Retina (tissue), 1 donor: ENCODE measurements at places on chromosomes 6 and 20.

DNA sequence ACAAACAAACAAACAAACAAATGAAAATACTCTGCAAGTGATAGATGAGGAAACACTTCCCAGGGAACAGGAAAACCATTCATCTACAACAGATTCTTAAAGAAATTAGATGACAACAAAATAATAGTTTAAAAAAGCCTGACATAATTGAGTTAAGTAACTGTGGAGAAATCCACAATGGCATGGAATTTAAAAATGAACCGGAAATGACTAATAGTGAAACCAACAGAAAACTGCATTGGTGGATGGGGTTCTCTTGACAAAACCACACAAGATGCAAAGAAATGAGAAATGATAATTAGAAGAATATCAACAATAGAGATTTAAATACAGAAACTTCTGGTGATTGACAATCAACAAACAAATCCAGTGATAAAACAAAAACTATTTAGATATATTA, 785.6 kb downstream of the QKI start:
- no peak for DNase-seq

DNA sequence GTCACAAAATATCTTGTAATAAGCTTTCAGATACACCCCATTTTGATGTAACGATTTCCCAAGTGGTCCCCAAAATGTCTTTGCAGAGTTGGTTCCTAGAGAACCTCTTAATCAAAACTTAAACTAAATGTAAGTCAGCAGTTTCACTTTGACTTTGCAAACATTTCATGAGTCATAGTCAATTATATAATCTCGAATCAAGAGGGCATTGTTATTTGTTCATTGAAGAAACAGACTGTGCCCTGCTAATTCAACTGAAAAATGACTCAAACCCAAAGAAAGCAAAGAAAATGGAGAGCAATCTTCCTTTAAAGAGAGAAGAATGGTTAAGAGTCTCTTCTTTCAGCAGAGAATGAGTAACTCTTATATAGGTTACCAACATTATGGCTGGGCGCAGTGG, 58.3 kb downstream of the IPCEF1 start:
- DNase-seq, result no peak

DNA sequence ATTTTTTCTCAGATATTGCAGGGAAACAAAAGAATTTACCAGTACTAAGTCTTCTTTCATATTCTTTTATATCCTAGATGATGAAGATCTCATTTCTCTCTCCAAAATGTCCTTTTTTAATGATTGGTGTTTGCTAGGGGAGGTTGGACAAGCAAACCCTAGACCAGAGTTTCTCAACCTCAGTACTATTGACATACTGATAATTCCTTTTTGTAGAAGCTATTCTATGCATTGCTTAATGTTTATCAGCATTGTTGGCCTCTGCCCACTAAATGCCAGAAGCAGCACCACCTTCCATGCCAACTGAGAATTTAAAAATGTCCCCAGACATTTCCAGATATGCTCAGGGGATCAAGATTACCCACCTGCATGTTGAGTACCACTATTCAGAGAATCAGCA, 14.4 kb upstream of the TFAP2B start:
- DNase-seq, result no peak

GRCh38 chr6:145498425-145498824, 236.9 kb downstream of the EPM2A start:
- no peak for DNase-seq

DNA sequence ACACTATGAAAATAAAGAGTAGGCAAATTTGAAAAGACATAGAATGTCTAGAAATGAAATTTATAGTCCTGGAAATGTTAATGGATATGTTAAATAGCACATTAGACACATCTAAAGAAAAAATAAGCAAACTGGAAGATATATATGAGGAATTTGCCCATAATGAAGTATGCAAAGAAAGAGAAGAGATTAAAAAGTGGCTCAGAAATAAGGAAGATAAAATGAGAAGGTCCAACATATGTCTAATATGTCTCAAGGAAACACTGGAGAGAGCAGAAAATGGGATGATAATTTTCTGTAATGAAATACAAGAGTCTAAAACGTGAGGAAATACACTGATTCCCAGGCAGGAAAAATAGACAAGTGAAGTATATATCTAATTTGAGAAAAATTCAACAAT, 36.6 kb upstream of the ARID1B start:
- DNase-seq, result no peak

DNA sequence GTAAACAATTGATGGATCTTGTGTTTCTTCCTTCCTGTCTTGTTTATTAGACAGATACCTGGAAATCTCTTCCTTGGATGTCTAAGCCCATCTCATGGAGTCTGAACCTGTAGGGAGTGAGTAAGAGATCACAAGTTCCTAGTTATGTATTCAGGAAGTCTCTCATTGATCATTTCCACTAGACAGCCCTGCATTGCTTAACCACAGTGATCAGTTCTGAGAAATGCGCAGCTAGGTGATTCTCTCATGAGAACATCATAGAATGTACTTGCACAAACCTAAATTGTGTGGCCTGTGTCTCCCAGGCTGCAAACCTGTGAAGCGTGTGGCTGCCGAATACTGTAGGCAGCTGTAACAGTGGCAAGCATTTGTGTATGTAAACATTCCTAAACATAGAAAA, 39.1 kb downstream of the FAM120B start:
- DNase-seq, result no peak

DNA sequence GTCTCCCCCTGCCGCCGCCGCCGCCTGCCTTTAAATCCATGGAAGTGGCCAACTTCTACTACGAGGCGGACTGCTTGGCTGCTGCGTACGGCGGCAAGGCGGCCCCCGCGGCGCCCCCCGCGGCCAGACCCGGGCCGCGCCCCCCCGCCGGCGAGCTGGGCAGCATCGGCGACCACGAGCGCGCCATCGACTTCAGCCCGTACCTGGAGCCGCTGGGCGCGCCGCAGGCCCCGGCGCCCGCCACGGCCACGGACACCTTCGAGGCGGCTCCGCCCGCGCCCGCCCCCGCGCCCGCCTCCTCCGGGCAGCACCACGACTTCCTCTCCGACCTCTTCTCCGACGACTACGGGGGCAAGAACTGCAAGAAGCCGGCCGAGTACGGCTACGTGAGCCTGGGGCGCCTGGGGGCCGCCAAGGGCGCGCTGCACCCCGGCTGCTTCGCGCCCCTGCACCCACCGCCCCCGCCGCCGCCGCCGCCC, 474 bp downstream of the CEBPB start:
- DNase-seq, result no peak

GRCh38 chr6:3540253-3540820, 83.5 kb upstream of the SLC22A23 start:
- DNase-seq, result no peak

- peak; percentile 52 for DNase-seq
These were observed 78.6 kb upstream of the GATA5 start for GRCh38 chr20:62554214-62554897.

- no peak for DNase-seq
These were observed 184.9 kb downstream of the GPX5 start for GRCh38 chr6:28710466-28711191.

DNA sequence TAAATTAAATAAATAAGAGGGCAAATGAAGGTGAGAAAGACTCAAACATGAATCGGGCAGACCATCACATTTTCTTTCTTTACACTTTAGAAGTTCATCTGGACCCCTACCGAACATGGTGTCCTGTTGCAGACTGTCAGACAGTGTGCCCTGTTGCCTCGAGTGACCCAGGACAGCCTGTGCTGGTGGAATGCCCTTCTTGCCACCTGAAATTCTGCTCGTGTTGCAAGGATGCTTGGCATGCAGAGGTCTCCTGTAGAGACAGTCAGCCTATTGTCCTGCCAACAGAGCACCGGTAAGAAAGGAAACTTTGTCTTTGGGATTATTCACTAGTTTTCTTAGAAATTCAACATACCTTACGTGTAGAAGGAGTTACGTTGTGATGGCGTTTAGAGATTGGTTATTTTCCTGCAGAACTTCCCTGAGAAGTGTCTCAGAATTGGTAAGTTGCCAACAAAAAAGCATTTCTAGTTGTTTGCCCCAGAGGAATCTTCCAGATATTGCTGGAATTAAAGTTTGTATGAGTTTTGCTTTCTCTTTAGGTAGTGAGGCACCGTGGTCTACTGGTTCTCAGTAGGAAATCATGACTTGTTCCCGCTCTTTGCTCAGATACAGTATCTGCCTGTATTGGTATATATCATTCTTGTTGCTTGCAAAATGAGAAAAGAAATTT, 70.1 kb downstream of the RNF144B start:
- no peak for DNase-seq

DNA sequence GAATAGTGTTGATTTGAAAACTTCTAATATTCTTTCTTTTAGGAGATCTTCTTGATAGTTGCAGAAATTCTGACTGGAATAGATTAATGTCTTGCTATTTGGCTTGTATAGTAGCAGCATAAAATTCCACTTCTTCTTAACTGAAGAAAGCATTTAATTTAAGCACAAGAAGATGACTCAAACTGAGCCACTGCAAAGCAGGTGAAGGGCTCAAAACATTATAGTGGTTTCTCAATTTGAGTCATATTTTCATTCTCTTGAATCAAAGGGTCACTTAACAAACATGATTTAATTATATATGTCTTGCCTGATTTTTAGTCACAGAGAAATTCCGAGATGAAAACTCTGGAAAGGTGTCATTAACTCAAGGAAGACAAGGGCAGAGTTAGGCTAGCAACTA, 239.3 kb downstream of the ZNF217 start:
- DNase-seq, result no peak

- no peak for DNase-seq
These were observed 25.3 kb upstream of the ZBTB24 start for GRCh38 chr6:109508166-109508860.

- no peak for DNase-seq
These were observed 127.6 kb upstream of the SYNDIG1 start for GRCh38 chr20:24341781-24342180.

GRCh38 chr6:128073389-128073788, 172.5 kb upstream of the THEMIS start:
- no peak for DNase-seq

- DNase-seq, result no peak
These were observed 22.4 kb downstream of the MANEA start for GRCh38 chr6:95599706-95600105.

- DNase-seq, result no peak
These were observed 69.1 kb downstream of the LCA5 start for GRCh38 chr6:79468116-79468515.

DNA sequence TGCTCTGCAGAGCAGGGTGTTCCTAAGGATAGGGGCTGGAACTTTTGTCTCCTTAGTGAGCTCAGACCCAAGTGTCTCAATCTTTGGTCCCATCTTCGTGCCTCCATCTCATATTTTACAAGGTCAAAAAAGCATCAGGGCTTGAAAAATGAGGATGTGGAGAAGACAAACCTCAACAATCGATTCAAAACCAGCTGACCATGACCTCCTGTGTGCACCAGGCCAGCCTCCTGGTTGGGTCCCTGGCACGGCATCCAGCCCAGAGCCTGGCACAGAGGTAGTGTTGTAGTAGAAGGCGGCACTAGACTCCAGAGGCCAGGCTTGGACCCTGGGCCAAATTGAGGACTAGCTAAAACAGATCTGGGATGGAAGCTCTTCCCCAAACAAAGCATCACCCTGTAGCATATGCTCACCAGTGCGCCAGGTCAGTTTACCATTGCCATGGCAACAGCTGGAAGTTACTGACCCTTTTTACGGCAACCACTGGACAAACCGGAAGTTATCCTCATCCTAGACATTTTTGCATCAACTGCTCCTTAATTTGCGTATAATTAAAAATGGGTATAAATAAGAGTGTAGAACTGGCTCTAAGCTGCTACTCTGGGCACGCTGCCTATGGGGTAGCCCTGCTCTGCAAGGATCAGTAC, 69.3 kb upstream of the BLCAP start:
- DNase-seq, result peak; percentile 22

- peak; percentile 45 for DNase-seq
These were observed 48.7 kb upstream of the GATA5 start for GRCh38 chr20:62524505-62524911.

- DNase-seq, result no peak
These were observed 50.0 kb downstream of the CNKSR3 start for GRCh38 chr6:154460306-154461071.

DNA sequence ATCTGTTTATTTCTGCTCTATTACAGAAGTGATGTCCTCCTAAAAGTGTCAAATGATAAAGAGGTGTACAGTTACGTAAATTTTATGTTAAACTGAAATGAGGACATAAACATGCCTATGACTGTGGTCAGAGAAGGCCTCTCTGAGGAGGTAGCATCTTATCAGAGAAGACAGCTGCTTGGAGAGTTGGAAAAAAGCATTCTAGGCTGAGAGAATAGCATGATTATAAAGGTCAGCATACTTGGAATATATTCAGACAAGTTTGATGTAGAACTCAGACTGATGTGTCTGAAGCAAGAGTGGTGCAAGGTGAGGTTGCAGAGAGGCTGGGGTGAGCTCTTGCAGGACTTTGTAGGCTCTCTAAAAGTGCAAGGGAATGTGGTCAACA, 3.1 kb upstream of the PCNA start:
- DNase-seq, result no peak

- DNase-seq, result no peak
These were observed 165.1 kb upstream of the SLC24A3 start for GRCh38 chr20:19047040-19047950.

GRCh38 chr6:32885698-32886286, 31.8 kb downstream of the PSMB9 start:
- DNase-seq, result peak; percentile 42

DNA sequence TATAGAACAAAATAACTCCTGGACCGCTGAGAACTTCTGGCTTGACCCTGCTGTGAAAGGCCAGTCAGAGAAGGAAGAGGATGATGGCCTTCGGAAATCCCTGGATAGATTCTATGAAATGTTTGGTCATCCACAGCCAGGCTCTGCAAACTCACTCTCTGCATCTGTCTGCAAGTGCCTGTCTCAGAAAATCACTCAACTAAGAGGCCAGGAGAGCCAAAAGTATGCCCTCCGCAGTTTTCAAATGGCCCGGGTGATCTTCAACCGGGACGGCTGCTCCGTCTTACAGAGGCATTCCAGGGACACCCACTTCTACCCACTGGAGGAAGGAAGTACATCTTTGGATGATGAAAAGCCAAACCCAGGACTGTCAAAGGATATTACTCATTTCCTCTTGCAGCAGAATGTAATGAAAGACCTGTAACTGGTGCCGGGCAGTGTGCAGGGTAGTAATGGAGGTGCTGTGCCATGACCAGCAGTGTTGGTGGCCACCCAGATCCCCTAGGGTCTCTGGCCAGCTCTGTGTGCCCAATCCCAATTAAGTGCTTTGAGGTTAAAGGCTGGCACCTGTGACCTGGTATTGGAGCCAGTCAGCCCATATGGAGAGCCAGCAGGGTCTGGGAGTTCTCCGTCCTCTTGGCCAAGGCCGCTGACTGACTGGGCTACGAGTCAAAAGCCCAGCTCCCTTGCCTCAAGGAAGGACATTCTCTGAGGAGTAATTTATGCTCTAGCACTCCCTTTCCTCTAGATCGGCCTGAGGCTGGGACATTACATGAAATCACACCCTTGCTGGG, 87.1 kb downstream of the TRMT6 start:
- no peak for DNase-seq

DNA sequence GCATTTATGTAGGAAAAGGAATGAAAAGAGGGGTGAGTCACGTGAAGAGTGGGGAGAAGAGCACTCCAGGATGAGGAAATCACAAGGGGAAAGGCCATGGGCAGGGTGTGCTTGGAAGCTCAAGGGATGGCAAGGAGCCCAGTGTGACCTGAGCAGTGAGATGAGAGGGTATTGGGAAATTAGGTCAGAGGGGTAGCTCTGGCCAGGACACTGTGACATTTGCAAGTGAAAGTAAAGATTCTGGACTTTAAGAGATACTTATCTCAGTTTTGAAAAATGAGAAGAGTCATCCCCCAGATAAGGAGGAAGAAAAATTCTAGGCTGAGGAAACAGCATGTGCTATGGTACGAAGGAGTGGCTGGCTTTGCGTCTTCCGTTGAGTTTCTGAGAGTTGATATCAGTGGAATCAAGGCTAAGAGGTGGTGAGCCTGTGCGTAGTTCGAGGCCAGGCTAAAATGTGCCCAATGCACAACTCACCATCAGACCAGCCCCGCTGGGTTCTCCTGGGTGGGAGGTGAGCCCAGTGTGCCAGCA, 79.9 kb downstream of the GCLC start:
- no peak for DNase-seq
